ENCODE measurements at places on chromosomes 7 and 10.
A peak's percentile ranks its signal among the peaks of the same experiment; 100 is the strongest.

DNA sequence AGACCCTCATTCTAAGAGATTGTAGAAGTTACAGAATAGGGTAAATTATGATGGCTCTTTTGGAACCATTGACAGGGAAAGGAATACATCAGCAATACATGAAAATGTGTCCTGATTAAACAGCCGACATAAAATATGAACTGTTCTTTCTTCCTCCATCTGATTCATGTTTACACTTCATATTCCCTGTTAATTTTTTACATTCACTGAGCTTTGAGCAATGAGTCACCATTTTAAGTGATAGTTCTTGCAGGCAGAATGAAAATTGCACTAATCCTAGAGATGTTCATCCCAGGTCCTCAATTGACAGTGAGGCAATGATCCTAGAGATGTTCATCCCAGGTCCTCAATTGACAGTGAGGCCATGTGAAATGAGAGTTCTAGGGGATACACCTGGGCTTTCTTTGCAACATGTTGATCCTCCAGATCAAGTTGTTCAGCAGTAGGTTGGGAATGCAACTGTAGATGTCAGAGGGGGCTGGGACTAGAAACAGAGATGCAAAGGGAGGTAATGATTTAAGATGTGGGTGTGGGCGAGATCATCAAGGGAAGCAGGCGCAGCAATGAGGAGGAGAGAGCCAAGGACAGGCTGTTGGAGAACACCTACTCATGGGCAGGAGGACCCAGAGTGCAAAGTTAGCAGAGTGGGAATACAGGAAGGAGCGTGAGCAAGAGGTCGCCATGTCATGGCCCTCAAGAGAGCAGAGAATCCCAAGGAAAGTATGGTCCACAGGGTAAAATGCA, 138.7 kb downstream of the ZNF365 start:
- DNase-seq = peak; percentile 12

GRCh38 chr7:37445064-37445723, 3.5 kb downstream of the ELMO1 start:
- no peak for DNase-seq

DNA sequence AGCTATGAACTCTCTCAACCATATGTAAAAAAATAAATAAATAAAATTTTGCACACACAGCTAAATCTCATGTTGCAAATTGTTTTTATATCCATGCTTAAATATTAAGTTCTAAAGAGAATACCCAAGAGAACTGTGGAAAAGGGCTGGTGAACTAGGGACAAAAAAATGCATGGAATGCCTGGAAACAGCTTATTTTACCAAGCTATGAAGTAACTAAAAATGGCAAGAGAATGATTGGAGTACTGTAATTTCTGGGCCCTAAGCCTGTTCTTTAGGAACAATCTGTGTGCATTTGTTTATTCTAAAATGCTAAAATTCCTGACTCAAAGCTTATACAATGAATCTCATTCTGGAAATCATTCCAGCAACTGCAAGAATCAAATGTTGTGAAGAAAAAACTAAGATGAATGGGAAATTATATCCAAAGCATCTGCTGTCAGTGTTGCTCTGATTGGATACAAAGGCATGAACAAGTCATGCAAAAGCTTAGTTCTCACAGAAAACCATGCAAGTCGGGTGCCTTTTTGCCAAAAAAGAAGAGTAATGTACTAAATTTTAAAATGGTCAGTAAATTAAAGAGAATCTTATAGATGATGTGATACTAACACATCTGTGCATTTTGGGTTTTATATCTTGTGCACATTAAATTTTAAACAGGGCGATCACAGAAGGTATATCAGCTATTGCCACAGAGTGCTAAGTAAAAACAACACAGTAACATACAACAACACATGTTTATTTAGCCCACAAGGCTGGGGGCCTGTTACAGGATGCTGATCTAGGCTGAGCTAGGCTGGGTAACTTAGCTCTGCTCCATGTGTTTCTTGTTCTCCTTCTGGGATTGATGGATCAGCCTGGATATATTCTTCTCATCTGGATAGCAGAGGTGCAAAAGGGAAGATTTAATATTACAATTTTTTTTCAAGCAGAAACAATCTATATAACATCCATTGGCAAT, 453.5 kb upstream of the SEMA3A start:
- no peak for DNase-seq

GRCh38 chr10:116262678-116263077, 10.3 kb downstream of the GFRA1 start:
- DNase-seq = no peak

GRCh38 chr10:46301056-46301645, 14.4 kb downstream of the ANTXRL start:
- DNase-seq = no peak

- no peak for DNase-seq
These were observed 238.7 kb downstream of the CDK14 start for GRCh38 chr7:90834771-90835170.

GRCh38 chr10:43193496-43194080, 55.3 kb downstream of the CSGALNACT2 start:
- no peak for DNase-seq

DNA sequence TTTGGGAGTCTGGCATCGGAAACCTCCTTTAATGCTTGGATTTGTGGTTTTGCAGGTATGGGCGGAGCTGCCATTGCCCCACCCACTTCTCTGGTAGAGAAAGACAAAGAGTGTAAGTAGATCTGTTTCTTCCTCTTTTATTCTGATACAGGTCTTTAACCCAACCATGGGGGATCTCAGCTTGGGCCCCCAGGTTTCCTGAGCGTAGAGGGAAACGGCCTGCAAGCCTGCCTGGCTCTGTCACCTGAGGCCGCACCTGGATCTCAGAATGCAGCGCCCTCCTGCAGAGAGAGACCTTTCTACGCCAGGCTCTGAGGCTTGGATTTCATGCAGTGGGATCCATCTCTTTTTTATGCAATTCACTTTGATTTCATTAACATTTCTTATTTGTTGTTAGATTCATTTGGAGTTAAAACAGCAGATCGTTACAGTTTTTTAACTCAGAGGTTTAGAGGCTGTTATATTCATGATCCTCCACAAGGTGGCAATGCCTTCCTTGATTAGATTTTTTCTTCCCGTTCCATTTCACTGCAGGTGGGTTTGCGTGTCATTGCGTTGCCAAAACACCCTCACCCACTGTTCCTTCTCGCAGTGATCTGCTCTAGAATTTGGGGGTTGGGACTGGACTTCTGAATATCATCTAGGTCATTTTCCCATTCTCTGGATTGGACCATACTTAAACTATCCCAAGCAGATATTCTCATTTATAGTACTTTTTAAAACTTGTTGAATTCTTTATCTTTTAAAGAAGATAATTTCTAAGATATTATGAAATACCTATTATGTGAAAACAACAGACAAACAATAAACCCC, 20.0 kb downstream of the RBM17 start:
- peak; percentile 65 for DNase-seq

DNA sequence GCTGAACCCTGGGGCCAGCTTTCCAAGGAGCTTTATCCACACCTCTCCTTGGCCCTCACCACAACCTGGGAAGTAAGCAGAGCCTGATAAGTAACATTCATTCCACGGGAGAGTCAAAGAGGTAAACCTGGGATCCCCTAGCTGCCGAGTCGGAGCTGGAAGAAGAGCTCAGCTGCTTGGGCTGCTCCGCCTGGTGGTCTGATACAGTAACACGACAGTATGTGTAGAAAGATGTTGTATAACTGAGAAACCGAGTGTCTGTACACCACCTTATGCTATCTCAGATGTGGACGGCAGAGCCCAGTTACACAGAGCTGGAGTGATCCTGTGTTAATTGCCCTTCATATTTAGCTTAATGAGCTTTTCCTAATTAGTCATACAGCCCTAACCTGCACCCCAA, 151.3 kb upstream of the KMT2E start:
- DNase-seq = peak; percentile 50

GRCh38 chr10:36736311-36736710, 389.1 kb upstream of the ANKRD30A start:
- no peak for DNase-seq

Measured in A549 (cell line).